ENCODE measurements at places on chromosomes 3 and 15.

- no peak for DNase-seq
Measured at GRCh38 chr3:127012091-127012490, 29.2 kb downstream of the PLXNA1 start.

GRCh38 chr15:59999612-60000112, 4.4 kb upstream of the FOXB1 start:
- no peak for DNase-seq

DNA sequence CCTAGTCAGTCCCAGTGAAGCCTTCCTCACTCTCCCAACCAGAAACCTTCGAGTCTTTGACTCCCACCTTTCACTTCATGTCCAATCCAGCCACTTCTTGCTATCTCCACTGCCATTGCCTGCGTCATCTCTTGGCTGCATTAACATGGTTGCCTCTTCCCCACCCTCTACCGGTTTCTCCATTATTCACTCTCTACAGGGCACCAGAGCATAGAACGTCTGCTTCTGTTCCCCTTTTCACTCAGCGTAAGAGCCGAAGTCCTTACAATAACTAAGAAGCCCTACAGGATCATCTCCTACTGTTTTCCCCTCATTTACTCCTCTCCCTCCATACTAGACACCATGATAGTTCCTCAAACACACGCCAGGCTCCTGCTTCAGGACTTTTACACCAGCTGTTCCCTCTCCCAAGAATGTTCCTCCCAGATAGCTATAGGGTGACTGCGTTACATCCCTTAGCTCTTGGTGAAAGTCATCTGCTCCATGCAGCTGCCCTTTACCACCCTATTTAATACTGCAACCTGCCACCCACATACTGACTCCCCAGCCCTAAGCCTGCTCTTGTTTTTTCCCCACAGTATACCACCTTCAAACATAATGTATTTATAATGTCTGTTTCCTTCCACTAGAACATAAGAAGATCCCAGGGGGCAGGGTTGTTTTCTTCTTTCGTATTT, 30.9 kb downstream of the RCN2 start:
- DNase-seq = no peak

GRCh38 chr3:187188931-187189330, 8.4 kb upstream of the RTP1 start:
- no peak for DNase-seq

DNA sequence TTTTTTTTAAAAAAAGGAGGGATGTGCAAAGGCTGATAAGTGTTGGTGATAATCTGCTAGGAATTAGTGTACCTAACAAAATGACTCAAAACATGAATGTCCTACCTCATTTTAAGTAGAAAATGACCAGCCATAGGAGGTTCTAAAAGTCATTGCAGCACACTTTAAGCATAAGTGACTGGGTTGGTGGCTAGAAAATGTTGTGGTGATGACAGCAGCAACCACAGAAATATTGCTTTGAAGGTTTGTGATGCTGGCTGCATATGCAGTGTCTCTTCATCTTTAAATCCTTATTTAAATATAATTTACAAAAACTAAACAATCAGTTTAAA, 55.2 kb downstream of the CMSS1 start:
- no peak for DNase-seq

Data from WTC11 (cell line).